Stimulated activated CD4-positive, alpha-beta T cell treated with anti-CD3 and anti-CD28 coated beads, Interleukin-1b, Interleukin-23, amount 100 ng/mL, for 4 hours (primary cell): ENCODE measurements at places on chromosomes 16 and 17.

DNA sequence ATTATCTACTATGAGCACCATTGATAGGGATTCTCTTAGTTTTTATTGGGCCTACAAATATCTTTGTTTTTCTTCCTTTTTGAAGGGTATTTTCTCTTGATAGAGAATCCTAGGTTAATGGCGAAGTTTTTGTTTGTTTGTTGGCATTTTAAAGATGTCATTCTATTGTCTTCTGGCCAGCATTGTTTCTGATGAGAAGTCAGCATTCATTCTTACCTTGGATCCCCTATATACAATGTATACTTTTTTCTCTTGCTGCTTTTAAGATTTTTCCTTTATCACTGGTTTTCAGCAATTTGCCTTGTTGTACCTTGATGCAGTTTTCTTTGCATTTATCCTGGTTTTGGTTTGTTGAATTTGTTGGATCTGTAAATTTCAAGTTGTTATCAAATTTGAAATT is 130.1 kb downstream of the TOX3 start:
- DNase-seq, result no peak

DNA sequence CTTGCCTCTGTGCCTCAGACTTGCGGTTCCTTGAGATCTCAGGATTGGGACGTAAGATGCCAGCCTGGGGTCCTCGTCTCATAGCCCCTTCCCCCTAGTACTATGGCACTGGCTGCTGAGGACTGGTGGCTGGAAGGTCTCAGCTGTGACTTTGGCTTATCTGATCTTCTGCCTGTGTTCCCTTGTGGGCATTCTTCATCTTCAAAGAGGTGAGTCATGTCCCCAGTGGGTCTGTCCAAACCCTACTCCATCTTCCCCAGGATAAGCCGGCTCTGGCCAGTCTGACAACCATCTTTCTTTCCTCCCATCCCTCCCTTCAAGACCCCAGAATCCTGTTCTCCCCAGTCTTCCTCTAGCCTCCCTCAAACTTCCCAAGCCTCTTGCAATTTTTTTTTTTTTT is 3.6 kb downstream of the CD19 start:
- DNase-seq, result no peak

GRCh38 chr17:53150101-53150698 is 672.5 kb upstream of the KIF2B start:
- no peak for DNase-seq

GRCh38 chr16:77111056-77111565 is 79.9 kb upstream of the MON1B start:
- no peak for DNase-seq

DNA sequence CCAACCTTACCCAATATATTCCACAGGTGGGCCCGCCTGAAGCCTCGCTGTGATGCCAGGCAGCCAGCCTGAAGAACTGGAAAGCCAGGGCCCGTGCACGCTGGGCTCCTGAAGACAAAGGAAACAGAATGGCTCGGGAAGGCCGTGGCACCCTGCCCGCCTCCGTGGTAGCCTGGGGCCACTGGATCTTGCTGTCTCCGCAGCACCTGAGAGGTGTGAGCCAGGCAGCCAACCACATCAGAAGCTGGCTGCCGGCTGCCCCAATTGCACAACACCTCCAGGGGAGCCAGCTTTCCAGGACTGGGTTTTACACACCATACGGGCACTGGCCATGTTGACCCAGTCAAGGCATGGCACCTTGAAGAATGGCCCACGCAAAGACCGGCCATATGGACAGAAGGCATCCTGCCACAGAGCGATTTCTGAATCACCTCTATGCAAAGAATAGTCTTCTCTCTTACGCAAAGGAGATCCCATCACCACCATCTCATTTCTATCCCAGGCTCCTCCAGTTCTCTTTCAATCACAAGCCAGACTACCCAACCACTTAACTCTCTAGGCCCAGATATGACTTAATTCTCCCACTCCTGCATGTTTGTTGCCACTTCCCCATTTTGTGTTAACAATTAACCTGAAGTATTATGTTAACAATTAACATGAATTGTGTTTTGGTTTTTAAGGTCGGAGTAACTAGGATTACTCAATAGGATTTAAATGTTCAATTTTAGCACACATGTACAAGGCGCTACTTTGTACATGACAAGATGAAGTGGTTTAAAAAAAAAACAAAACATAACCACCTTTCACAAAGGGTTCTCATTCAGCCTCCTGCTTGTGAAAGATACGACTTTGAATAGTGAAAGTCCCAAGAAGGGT is 32.1 kb downstream of the ZFHX3 start:
- DNase-seq, result no peak

GRCh38 chr17:45345246-45345553 is 28.4 kb upstream of the MAP3K14 start:
- DNase-seq, result no peak
